ACHN (cell line): ENCODE measurements at places on chromosomes 6 and 20.

DNA sequence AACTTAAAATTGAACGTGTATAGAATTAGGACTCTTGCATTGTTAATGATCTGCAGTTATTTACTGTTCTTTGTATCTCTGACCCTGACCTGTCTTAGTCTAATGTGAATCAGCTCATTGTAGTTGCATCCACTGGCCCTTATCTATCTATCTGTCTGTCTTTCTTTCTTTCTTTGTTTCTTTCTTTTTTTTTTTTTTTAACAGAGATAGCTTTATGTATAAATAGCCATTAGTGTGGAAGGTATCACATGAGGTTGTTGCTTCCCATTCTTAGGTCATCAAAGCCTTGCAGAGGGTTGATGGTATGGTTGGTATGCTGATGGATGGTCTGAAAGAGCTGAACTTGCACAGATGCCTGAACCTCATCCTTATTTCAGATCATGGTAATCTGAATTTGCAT, 59.9 kb downstream of the ENPP1 start:
- no peak for DNase-seq

- DNase-seq = no peak
Measured at GRCh38 chr6:25312034-25312620, 33.0 kb downstream of the CARMIL1 start.

- no peak for DNase-seq
Measured at GRCh38 chr20:14657266-14658005, 320.0 kb upstream of the FLRT3 start.

- no peak for DNase-seq
Measured at GRCh38 chr6:170260686-170261085, 30.2 kb downstream of the DLL1 start.

- no peak for DNase-seq
Measured at GRCh38 chr6:37236921-37237320, 20.7 kb upstream of the TBC1D22B start.

DNA sequence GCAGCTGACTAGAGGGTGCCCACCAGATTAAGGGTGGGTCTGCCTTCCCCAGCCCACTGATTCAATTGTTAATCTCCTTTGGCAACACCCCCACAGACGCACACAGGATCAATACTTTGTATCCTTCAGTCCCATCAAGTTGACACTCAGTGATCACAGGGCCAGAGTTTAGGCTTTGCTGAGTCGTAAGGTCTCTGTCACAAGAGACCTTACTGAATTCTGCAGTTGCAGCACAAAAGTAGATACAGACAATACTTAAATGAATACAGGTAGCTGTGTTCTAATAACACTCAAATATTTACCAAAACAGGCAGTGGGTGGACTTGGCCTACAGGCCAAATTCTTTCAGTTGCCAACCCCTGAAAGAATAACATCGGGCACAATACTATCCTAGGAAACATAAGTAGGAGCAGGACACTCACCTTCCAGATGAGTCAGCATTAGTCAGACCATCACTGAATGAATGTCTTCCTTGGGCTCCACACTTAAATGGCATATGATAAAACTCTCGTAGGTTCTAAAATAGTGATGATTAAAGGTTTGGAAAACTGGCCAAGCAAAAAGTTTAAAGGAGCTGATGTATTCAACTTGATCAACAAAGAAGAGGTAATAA, 190.0 kb downstream of the UBE3D start:
- DNase-seq = peak; percentile 69

DNA sequence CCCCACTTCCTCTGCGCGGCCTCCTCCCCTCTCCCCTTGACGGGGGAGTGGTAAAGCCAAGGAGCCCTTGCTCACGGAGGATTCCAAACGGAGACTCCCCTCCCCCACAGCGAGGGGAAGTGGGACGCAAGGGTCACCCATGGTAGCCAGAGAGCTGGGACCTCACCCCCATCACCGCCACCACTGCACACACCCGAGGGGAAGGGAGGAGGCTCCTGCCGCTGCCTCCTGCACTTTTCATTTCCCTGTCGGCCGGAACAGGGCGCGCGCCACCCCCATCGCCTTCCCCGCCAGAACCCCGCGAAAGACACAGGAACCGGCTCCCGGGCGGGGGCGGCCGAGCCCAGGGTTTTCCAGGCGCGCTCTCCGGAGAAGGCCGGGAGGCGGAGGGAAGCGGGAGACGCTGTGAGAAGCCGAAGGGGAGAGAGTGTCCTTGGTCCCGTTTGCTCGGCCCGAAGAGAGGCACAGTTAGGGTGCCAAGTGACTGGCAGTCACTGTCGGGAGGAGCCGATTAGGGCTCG, 789 bp downstream of the CCND3 start:
- DNase-seq = peak; percentile 39

- DNase-seq = no peak
Measured at GRCh38 chr6:72579865-72580264, 42.0 kb upstream of the KCNQ5 start.

- no peak for DNase-seq
Measured at GRCh38 chr6:105739764-105740163, 336.9 kb upstream of the PREP start.

- no peak for DNase-seq
Measured at GRCh38 chr6:127768745-127769144, 132.1 kb downstream of the THEMIS start.

DNA sequence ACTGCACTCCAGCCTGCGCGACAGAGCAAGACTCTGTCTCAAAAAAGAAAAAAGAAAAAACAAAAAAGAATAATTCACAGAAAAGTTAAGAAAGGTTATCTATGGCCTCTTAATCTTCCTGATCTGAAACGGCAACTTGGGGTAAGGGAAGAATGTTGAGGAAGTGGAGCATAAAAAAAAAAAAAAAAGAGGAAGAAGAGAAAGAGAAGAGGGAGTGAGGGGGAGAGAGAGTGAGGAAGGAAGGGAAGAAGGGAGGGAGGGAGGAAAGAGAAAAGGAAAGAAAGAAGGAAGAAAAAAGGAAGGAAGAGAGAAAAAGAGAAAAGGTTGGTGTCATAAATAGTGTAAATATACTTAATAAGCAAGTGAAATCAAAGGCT, 68.9 kb upstream of the NCOA3 start:
- DNase-seq = no peak

GRCh38 chr6:101513181-101513580, 119.7 kb downstream of the GRIK2 start:
- DNase-seq = no peak

- DNase-seq = no peak
Measured at GRCh38 chr6:90274451-90275030, 22.1 kb downstream of the BACH2 start.

- peak; percentile 91 for DNase-seq
Measured at GRCh38 chr6:43702534-43703440, 15.2 kb upstream of the MRPS18A start.

DNA sequence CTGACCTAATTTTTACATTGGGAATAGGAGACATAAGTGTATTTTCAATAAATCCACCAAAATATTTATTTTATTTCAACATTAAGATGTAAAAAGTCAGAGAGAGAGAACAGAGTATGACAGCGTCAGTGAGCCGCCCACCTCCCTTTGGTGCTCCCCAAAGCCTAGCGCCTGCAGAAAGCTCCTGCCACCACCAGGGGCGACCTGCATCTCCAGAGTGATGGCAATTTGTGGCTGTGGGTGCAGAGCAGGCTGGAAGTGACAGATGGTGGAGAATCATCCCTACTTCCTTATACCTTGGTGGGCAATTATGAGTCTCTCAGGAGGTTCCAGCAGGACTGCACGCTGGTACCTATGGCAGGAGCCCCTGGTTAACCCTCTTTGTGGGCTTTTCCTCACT, 87.3 kb downstream of the PTPRT start:
- peak; percentile 2 for DNase-seq

- DNase-seq = peak; percentile 67
Measured at GRCh38 chr6:53043581-53043980, 21.6 kb upstream of the FBXO9 start.

GRCh38 chr6:110946498-110946897, 12.0 kb upstream of the GTF3C6 start:
- DNase-seq = no peak

DNA sequence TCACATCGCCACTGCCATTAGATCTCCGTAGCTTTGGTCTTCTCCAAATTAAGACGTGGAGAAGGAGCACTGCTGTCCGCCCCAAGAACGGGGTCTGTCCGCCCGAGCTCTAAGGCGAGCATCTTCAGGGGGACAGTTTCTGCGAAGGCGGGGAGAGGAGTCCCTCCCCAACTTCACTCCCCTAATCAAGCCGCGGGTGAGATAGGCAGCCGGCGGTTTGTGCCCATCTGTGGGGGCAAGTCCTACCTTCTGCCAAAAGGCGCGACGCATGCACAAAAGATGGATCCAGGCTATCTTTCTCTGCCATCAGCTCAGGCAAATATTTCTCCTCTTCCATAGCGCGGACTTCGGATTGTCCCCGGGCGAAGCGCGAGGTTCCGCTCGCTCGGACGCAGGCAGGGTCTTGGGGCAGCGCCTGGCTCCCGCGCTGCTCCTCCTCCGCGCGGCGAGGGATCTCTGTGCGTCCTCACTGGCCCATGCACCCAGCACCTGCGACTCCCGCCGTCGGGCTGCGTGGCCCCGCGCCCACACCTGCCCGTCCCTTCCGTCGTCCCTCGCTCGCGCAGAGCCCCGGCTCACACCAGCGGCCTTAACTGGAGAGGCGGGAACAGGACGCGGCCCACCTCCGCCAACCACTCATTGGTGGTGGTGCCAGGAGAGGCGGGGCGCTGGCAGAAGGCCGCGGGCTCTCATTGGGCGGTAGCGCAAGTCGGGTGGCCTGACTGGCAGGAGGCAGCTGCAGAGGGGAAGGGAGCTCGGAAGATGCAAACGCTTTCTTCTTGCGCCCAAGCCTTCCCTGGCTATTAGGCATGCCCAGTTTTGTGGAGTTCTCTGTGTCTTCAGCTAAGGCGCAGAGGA, at the start of gene KHDRBS2:
TSS of gene KHDRBS2 (minus strand) at position 614 of the 858 bp plus-strand sequence.
- no peak for DNase-seq

- no peak for DNase-seq
Measured at GRCh38 chr6:127912914-127913313, 12.1 kb upstream of the THEMIS start.

DNA sequence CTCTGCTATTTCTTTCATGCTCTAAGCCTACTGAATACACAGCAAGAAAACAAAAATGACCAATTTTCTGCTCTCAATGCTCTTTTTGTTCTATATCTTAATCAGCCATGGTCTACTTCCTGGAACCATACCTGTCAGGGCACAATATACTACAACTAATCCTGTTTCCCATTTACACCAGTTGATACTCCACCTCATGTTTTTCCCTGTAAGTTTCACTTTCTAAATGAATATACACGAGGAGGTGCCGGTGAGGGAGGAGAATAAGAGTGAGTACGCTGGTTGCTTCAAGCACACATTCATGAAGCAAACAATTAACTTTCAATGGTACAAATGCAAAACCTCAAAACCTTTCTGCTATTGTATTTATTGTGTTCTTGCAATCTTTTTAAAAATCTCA, 443.1 kb upstream of the ID4 start:
- DNase-seq = no peak

DNA sequence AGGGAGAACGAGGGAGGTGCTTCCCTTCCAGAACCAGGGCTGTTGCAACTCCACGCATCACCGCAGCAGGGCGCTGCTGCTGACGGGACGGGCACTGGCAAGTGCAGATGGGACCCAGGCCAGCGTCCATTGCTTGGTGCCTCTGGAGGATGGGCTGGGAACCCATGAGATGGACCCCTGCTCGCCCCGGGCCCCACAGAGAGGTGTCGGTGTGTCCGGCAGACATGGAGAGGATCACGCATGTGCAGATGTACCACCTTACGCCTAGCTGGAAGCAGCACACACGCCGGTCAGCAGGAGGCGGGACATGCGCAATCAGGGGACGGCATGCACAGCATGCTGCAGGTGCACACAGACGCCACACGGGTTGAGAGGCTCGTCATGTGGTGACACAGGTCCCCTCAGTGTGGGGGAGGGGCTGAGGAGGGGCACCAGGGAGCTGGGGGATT, 5.7 kb downstream of the CABLES2 start:
- no peak for DNase-seq

DNA sequence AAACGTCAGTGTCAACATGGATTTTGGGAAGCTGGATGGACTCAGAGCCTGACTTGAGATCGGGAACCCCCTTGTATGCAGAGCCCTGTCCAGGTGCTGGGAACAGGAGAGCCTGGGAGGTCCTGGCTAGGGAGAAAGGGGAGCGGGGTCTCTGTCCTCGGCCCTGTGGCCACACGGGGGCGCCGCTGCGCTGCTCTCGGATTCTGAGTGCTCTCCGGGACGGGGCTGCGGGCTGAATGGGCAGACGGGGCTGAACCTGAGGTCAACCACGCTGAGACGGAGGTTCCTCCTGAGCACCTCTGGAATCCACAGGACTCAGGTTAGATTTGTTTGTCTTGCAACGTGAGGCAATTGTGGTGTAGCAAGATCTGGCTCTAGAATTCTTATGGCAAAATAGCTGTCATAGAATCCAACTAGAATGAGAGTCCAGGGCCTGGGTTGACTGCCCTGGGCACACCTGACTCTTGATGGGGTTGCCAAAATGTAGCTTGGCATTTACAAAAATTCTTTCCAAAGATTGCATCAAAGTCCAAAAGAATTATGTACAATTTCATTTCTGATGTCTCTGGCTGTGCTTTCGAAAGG, 20.6 kb upstream of the HLA-F start:
- DNase-seq = peak; percentile 65

DNA sequence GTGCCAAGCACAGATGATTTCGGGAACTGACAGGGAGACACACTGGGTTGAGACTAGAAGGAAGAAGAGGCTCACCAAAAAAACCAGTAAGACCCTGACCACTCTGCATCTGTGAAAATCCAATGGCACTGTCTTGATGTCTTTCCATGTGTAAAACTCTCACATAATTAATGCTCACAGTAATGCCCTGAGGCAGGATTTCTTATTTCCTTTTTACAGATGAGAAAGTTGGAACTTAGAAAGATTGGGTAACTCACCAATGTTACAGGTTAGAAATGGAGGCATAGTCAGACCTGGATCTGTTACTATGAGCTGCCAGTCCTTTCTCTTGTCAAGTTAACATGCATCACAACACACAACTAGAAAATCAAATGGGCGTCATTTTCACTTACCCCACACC, 151.0 kb upstream of the MCHR2 start:
- no peak for DNase-seq

GRCh38 chr6:94801344-94801743, 776.0 kb upstream of the MANEA start:
- no peak for DNase-seq

DNA sequence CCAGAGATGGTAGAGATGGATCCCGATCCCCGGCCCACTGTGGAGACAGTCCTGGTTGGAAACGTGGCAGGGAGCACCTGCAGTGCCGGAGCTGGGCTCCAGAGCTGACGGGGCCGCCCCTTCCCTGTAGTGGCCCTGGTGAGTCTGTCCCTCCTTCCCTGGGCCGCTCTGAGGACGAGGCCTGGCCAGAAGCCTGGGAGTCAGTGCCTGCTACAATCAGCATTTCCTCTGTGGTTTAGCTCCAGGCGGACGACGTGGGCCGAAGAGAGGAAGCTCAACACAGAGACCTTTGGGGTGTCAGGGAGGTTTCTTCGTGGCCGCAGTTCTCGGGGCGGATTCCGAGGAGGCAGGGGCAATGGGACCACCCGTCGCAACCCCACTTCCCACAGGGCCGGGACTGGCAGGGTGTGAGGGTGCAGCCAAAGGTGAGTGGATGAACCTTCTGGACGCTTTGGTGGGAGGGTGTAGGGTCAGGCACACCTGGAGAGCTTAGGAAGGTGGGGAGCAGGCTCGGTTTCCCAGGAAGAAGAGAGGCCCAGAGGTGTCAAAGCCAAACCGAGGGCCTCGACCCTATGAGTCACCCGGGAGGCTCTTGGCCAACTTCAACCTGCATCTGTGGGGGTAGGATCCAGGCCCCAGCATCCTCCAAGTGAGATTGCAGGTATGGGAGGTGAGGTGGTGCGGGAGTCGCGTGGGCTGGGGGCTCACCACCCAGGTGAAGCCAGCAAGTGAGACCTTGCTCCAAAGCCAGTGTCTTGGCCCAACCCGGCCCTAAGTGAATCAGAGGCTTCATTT, 9.9 kb downstream of the PSMA7 start:
- DNase-seq = no peak
